ENCODE measurements at places on chromosomes 5 and 9.
A peak's percentile ranks its signal among the peaks of the same experiment; 100 is the strongest.

DNA sequence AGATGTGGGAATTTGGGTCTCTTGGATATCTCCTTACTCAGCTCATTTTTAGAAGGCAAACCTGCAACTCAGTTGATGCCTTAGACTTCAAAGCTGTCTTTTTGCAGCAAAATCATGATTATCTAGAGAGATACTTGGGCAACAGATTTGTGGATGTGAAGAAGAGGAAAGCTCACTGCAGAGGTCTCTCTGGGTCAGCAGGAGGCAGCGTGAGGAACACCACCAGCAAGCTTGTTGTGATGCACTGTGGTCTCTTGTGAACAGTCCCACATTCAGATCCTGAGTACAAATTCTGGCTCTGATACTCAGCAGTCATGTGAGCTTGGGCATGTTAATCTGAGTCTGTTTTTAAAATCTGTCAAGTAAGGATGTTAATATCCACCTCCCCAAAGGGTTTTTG, 26.3 kb upstream of the DMRT3 start:
- DNase-seq = no peak

DNA sequence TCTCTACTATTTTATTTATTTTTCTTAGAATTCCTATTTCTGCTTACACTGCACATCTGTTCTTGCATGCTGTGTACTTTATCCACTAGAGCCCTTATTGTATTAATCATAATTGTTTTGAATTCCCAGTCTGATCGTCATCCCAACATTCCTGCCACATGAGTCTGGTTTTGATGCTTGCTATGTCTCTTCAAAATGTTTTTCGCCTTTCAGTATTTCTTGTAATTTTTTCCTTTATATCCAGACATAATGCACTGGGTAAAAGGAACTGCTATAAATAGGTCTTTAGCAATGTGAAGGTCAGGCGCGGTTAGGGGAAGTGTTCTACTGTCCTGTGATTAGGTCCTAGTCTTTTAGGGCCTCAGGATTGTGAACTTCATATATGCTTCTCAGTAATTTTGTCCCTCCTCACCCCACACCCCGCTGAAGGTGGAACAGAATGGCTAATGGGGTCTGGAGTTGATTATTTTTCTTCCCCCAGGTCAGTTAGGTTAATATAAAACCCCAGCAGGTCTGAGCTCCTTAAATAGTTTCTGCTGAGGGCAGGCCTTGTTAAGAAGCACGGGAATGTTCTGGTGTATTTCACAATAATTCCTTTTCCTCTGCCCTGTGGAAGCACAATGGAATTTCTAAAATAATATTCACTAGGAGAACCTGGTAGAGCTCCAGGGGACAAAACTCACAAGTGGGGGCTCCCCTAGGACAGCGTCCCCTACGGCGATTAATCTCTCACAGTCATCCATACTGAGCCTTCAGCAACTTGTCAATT, 146.6 kb upstream of the TUT7 start:
- peak; percentile 81 for DNase-seq

DNA sequence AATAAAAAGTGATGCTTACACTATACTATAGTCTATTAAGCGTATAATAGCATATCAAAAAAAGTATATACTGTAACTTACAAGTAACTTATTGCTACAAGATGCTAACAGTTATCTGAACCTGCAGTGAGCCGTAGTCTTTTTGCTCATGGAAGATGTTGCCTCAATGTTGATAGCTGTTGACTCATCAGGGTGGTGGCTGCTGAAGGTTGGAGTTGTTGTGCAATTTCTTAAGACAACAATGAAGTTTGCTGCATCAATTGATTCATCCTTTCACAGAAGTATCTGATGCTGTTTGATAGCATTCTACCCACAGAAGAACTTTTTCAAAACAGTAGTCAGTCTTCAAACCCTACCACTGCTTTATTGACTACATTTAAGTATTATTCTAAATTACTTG, 7.8 kb upstream of the C9orf40 start:
- no peak for DNase-seq

- no peak for DNase-seq
Observed at GRCh38 chr5:33883482-33883881, 8.3 kb downstream of the ADAMTS12 start.

DNA sequence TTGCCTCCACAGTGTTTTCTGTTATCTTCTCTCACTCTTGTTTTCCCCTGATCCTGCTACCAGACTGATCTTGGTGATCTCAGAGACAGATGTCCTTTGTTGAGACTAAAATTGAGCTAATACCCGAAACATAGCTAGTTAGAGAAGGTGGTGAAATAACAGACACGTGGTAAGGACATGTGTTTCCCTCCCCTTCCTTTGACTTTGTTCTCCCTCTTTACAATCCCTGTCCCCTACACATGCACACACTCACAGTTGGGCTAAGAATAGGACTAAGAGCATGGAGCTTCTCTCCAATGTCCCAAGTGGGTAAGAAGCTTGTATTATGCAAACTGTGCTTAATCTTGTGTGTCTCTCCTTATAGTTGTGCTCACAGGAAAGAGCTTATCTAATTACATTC, 1603.0 kb upstream of the C9orf72 start:
- no peak for DNase-seq

DNA sequence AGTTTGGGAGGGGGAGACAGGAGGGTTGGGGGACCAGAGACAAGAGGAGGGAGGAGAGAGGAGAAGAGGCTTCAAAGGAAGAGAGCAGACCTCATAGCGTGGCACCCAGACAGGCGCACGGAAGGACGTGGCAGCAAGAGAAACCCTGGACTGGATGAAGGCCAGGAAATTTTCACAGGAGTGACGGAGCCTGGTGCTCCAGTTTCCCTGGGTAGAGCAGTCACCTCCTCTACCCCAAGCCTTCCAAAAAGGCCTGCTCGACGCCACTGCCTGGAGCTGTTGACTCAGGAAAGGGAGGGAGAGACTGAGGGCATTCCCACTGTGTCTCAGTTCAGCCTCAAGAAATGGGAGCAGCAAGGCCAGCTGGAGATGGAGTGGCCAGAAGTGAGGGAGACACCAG, 19.3 kb downstream of the AK8 start:
- DNase-seq = no peak

DNA sequence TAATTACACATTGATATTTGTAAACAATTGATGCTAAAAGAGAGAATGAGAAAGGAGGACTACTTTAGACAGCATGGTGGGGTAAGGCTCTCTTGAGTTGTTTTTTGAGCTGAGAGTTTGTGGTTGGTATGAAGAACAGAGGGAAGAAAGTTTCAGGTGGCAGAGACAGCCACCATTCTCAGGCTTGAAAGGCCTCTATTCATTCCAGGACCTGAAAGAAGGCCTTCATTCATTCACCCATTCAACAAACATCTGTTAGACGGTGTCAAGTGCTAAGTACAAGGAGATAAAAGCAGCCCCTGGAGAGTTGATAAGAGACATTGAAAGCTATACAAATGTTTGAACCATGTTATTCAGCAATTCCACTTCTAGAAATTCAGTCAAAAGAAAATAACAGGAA, 21.7 kb upstream of the ADAM19 start:
- no peak for DNase-seq

GRCh38 chr5:66947458-66947857, 249.1 kb downstream of the CD180 start:
- DNase-seq = no peak

- DNase-seq = no peak
Observed at GRCh38 chr9:113558632-113559502, 95.3 kb downstream of the RGS3 start.

DNA sequence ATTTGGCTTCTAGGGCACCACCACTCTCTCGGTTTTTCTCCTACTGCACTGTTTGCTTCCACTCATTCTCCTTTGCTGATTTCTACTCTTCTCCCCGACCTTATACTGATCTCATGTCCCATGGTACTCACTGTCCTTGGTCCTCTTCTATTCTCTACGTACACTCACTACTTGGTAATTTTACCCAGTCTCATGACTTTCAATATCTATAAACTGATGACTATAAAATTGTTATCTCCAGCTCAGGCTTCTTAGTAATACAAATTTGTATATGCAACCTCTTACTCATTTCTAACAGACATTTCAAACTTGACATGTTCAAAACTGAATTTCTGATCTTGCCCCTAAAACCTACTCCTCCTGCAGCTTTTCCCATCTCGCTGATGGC, 4.1 kb downstream of the RAPGEF6 start:
- DNase-seq = no peak

GRCh38 chr5:17406423-17406838, 91.6 kb upstream of the TAF11L2 start:
- DNase-seq = peak; percentile 31

- DNase-seq = no peak
Observed at GRCh38 chr5:91424638-91425436, 41.7 kb upstream of the ARRDC3 start.

GRCh38 chr5:63854076-63854475, 108.2 kb downstream of the HTR1A start:
- DNase-seq = no peak

DNA sequence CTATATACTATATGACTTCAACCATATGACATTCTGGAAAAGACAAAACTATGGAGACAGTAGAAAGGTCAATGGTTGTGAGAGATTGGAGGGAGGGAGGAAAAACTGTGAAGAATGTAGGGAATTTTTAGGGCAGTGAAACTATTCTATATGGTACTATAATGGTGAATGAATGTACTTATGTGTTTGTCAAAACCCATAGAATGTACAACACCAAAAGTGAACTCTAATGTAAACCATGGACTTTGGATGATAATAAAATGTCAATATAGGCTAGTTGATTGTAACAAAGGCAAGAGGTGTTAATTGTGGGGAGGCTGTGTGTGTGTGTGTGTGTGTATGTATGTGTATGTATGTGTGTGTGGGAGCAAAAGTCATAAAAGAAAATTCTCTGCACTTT, 10.8 kb upstream of the STOM start:
- no peak for DNase-seq

- DNase-seq = no peak
Observed at GRCh38 chr9:89213396-89213880, 34.8 kb upstream of the SHC3 start.

DNA sequence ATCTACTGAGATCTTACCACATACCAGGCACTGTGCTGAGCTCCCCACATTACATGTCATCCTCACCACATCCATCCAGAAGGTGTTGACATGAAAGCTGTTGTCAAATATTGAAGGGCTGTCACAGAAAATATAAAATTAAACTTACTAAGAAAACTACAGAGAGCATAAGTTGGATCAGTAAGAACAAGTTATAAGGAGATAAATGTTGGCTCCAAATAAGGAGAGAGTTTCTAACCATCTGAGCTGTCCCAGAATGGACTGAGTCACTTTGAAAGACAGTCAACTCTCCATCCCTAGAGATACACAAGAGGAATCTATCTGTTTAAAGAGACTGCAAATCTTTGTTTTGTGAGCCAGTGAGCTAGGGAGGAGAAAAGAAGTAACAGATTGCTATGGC, 169.8 kb downstream of the DRD1 start:
- DNase-seq = no peak

GRCh38 chr9:98021306-98022040, 35.1 kb upstream of the NANS start:
- DNase-seq = no peak

DNA sequence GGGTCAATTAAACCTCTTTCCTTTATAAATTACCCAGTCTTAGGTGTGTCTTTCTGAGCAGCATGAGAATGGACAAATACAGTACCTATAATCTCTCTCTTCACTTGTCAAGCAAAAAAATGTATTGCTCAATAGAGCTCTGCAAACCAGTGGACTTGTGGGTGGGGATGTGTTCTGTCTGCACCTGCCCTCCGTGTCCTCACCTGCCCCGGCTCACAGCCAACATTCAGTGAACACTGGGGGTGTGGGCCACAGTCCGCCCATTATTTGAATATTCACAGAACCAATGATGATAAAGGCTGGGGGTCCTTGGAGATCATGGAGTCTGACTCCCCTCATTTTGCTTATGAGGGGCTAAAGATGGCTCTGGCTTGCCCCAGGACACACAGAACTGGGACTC, 36.9 kb upstream of the MED27 start:
- DNase-seq = no peak

DNA sequence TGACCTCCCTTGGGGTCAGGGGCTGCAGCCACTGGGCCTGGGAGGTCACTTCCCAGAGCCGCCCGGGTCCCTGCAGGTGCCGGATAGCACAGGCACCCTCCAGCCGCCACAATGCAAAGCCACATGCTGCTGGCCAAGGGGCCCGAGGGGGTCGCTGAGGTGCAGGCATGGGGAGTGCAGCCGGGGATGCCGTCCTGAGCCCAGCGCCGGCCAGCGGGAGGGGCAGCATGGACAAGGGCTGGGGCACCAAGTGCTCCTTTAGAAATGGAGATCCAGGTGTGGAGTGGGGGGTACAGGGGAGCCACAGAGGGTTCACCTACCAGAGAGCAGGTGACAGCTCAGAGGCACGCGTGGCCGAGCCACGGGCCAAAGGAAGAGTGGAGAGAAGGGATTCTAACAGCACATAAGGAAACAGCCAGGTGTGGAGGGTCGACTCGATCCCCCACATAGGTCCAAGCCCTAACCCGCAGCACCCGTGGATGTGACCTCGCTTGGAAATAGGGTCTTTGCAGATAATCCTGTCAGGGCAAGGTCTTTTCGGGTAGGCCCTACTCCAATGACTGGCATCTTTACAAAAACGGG, 24.7 kb downstream of the ZDHHC11B start:
- no peak for DNase-seq

GRCh38 chr9:106879439-106879882, 16.5 kb downstream of the ZNF462 start:
- DNase-seq = no peak

GRCh38 chr5:1298723-1299510, 4.0 kb upstream of the TERT start:
- no peak for DNase-seq

GRCh38 chr9:86135371-86135770, 36.0 kb upstream of the GOLM1 start:
- no peak for DNase-seq

- DNase-seq = peak; percentile 28
Observed at GRCh38 chr9:6984941-6985578, 227.3 kb downstream of the KDM4C start.

DNA sequence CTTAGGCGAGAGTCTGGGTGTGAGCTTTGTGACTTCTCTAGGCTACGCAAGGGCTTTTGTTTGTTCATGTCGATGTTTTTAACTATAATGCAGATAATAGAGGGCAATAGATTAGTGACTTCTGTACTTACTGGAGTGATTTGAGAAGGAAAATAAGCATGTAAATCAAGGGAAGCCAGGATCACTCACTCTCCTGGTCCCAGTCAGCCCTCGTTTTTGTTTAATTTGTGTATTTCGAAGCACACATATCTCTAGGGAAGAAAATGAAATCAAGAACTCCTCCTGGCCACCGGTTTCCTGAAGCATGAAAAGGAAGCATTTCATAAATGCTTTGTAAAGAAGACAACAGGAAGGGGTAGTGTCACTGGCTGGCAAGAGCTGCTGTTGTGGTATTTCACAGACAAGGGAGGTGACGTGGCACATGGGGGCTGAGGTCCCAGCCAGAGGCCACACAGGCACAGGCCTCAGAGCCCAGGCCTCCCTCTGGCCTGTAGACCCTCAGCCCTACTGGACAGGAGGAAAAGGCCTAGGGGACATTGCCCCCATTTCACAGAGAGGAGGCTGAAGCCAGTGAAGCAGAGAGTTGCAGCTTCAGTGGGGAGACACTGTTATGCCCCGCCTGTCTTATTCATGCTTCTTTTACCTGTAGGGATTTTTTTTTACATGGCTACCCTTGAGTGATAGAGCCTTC, 34.1 kb downstream of the IRF1 start:
- no peak for DNase-seq
